ENCODE measurements at places on chromosomes 3 and 15.

DNA sequence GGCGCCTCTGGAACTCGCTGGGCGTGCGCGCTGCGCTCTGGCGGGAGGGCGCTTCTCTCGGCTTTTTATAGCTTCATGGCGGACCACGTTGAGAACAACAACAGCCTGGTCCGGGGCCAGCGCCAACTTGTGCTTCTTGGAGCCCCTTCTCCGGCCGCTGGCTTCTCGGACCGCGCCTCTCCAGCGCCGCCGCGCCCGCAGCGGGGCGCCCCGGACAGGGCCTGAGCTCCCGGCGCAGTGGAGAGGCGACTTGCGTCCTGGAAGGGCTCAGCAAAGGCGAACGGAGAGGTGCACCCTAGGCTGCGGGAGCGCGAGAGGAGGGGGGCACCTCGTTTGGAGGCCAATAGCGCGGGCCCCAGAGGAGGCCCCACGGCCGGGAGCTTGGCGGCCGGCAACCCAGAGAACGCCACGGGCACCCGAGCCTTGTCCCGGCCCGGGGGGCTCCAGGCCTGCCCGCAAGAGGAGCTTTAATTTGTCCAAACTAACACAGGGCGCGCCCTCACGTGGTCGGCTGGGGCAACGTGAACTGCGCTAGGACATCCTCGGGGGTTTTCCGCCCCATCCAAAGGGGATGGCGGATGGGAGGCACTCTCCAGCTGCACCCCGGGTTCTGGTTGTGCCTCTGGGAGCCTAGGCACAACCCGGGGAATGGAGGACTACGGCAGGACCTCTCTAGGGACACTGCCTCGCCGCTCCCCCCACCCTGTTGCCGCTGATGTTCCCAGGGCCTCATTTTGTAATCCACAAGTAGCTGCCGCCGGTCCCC is 37.8 kb downstream of the HMCES start:
- DNase-seq: peak; percentile 90

DNA sequence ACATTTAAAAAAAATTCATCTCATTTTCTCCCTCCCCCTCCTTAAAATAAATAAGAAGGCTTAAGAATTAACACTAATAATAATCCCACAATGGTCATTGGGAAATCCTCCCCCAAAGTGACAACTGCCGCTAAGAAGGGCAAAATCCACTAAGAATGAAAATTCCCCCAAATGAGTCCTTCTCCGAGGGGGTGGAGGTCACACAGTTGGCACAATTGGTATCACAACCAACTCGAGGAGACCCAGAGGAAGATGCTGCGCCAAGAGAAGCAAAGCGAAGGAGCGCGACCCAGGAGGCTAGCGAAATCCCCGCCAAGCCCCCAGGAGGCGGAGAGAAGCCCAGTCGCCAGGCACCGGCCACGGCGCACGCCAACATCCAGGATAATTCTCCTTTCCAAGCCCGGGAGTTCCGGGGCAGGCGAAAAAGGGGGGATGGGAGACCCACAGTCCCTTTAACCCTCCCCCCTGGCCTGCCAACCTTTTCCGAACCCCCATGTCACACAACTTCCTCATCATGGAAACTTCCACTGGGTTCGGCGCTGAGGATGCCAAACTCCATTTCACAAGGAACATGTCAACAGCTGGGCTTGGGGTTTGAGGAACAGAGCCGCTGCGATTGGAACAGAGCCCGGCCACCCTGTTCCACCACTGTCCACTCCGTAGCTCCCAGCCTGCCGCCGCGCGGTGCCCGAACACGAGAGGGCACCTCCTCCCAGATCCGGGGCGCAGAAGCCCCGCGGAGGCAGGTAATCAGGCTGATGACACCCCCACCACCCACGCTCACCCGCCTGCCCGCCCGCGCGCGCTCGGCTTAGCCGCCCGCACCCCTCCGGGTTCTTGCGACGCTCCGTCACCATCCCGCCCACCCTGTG is 668 bp downstream of the THRB start:
- DNase-seq: no peak

DNA sequence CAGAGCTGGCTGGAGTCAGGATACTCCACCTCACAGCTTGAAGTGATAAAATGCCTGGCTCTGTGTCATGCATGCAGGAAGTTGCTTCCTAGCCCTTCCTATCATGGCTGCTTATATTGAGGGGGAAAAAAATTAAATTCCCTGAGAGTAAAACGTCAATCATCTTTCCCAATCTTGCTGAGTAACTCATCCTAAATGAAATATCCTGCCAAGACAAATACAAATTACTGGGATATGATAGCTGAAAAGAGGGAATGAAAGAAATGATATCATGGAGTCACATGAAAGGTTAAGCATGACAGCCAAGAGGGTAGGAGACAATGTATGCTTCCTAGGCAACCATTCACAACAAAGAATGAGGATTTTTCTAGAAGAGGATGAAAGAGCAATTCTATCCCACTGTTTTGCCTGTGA is 110.6 kb downstream of the ABI3BP start:
- no peak for DNase-seq

DNA sequence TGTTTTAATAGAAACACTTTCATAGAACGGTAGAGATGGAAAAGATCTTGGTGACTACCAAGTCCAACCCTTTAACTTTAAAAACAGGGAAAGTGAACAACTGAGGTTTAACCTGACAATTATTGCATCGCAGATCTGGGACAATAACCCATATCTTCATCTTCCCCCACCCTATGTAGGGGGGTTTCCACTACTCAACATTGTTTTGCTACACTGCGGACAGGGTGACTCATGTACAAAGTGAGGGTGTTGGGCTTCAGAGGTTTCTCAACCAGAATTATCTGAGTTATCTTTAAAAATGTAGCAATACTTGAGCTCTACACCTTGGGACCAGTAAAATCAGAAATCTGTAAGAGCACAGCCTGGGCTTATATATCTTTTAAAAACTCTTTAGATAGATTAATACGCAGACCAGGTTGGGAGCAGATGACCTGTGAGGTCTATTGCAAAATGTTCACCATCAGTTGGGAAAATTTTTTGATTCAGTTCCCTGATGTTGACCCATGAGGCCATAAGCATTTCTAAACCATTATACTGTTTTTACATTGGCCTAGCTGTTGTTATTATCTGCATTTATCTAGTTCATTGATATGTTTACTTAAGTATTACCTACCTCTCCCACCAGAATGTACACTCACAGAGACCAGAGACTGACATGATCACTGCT is 103.6 kb upstream of the ICE2 start:
- DNase-seq: no peak

All from NCI-H1930 (cell line).